ENCODE measurements at places on chromosomes 6 and 20. TPM values are rescaled to one million over a fixed set of nuclear protein-coding genes. Genes with fewer than 3 reads are reported as not detected.

GTSF1L gene
- not detected for total RNA-seq

CRISP3 gene
- total RNA-seq = not detected

MDFI gene
- 21.7 TPM for total RNA-seq

LAMA4 gene
- total RNA-seq = 41.5 TPM

ANKS1A gene
- 30.9 TPM for total RNA-seq

LHFPL5 gene
- total RNA-seq = 2.1 TPM
